ENCODE measurements at places on chromosomes 5 and 9.

GRCh38 chr5:172594867-172595466, 46.1 kb upstream of the NEURL1B start:
- DNase-seq: no peak

DNA sequence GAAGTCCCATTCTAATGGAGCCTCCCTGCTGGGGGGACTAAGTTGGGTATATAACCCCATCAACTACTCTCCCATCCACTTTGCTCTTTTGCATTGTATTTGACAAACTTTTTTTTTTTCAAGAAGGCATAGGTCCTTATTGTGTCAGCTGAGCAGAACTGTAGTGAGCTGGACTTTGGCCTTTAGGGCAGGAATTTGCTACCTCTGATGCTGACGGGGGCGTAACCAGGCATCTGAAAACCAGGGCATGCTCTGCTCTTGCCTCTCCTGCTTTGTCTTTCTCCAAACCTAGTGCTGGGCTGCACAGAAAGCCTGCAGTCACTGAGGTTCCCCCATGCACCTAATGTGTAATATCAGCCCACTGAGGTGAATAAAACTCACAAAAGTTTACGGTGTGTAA, 49.0 kb downstream of the MSX2 start:
- no peak for DNase-seq

- DNase-seq: peak; percentile 49
Observed at GRCh38 chr9:22446950-22447617, 460 bp downstream of the DMRTA1 start.

GRCh38 chr5:73672132-73672531, 46.1 kb downstream of the ARHGEF28 start:
- DNase-seq: peak; percentile 71

- DNase-seq: no peak
Observed at GRCh38 chr9:4815381-4815956, 22.7 kb downstream of the RCL1 start.

DNA sequence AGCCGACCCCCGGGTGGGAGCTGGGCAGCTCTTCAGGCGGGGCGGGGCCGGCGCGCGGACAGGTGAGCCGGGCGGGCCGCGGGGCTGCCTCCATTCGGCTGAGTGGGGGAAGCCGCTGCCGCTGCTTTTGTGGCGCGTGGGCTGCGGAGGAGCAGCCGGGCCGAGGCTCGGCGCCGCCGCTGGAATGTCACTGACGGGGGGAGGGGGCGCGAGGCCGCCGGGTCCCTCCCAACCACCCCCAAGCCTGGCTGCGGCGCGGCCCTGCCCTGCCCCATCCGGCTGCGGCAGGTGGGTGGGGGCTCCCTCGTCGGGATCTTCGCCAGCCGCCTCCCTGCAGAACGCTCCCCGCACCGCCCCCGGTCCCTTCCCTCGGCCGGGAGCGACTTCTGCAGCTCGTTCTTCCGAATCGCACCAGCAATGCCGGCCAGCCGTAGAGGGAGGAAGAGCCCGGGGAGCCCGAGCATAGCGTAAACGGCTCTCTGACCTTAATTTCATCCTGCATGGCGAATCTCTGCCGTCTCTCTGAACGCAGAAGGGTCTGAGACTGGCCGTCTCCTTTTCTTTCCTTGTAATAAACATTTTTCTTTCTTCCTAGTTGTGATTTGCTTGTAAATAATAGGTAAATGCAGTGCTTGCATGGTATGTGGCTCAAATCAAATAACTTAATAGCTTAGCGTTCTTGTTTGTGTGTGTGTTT, 505 bp downstream of the SPTAN1 start:
- DNase-seq: peak; percentile 37

GRCh38 chr5:111349429-111349828, 125.2 kb downstream of the CAMK4 start:
- no peak for DNase-seq

- no peak for DNase-seq
Observed at GRCh38 chr5:28984639-28985038, 1946.3 kb upstream of the CDH9 start.

GRCh38 chr9:99266255-99267023, 44.4 kb downstream of the SEC61B start:
- peak; percentile 85 for DNase-seq

DNA sequence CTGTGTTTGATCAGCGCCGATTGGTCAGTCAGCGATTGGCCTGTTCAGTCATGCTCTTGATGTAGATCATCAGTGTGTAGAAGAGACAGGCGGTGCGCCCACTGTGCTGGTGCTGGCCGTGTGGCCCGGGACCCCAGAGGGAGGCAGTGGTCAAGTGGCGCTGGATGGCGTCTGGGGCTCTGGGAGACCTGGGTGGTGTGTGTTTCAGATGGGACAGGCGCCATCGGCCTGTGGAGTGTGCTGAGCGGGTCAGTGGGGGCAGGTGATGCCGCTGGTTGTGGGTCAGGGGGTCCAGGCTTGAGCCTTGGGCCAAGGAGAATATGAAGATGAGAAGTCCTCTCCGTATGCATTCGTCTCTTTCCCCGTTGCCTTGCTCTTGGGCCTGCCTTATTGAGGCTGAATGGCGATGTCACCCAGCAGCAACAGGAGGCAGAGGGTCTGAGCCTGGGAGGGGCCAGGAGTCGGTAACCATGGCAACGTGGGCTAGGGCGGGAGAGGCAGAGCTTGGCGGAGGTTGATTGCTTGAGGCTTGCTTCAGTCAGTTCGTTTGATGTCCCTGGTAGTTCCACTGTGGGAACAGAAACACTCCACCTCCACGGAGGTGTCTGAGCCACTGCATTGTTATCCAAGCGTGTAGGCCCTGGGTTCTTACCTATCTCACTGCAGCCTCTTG, 117.8 kb upstream of the CACNA1B start:
- DNase-seq: peak; percentile 9

DNA sequence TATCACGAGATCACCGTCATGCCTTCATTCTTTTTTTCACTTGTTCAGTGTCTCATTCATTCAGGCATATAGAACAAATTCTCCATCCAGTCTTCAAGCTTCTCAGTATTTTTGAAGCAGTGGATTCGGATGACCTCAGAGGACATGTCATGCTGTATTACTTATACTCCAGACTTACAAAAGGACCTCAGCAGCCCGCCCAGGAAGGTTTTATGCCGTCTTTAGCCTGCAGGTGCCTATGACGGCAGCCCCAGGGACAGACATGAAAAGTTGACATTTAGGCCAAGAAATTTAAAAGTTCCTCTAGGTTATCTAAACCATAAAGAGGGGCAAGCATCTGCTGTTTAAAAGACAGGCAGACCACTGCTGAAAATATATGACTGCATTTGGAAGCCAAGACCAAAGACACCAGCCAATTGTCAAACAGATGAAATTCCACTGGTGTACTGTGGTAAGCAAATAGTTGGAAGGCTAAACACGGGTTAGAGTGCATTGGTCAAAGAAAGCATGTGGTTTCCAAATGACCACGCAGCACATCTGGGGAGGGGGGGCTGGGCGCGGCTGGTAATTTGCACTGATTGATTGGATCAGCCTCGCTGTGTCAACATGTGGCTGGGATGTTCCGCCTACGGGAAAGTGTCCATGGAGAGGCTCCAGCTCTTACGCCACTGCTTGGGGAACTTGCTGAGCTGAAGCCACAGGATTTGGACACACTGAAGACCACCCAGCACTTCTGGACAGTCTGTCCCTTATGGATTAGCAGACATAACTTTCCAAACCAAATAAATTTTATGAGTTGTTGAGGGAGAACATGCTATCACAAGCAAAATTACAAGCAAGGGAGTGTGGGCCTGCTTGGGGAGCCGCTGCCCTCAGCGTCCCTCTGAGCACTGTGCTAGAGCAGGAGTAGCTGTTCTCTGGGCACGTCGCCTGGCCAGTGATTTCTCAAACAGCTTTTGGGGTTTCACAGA, 173.6 kb downstream of the FANCC start:
- DNase-seq: no peak

DNA sequence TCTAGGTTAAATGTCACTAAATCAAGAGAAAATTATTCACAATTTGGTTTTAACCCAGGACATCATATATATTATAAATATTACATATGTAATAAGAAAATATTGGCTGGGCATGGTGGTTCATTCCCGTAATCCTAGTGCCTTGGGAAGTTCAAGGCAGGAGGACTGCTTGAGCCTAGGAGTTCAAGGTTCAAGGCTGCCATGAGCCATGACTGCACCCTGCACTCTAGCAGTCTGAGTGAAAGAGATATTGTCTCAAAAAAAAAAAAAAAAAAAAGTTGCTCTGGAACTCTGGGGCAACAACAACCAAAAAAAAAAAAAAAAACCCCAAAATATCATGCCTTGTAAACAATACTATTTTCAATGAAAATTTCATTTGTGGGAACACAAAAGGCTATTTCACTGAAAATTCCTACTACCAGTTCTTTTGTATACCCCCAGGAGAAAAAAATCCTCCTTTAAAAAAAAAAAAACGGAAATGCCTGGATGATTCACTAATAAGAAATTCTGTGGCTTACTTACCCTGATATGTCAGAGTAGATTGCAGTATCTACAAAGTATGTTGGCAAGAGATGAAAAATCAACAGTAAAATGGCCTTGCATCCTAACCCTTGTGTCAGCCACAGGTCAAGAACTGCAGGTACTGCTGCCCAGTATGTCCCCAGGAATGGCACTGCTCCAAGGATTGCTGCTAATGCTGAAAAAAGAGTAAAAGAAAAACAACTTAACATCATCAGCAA, 22.6 kb upstream of the CTNNAL1 start:
- DNase-seq: no peak

DNA sequence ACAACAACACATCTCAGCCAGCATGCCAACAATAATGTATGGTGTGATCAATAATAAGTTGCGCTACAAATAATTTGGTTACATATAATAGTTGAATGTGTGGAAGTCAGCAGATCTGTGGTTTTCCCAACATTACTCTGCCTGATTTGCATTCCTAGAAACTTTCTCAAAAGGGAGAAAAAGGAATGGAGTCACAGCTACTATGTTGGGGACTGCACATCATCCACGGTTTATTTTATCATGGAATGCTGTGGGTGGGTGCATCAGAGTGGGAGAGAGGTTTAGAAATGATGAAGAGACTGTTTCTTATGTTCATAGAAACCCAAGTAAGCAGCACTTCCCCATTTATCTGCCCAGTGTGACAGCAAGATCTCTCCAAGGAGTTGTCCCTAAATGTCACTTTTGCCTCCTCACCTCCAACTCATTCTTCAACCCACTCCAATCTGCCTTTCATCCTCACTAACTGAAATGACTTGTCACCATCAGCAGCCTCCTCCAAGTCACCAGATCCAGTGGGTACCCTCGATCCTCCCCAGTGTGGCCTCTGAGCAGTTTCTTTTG, 2.8 kb upstream of the SPOCK1 start:
- no peak for DNase-seq

DNA sequence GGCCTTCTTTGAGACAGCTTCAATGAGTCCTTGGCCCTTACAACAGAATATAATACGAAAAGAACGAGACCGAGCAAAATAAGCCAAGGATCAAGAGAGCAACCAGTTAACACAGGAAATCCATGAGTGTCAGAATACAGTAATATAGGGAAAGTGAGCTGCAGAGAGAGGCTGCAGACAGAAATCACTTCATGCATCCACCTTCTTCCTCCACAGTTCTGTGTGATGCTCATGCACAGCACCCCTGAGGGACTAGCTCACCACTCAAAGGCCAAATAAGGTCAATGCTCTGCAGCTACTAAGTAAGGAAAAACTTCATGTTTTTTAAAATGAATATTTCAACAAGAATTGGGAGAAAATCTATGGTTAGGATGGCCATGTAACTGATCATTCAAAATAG, 257.1 kb downstream of the MCTP1 start:
- no peak for DNase-seq

DNA sequence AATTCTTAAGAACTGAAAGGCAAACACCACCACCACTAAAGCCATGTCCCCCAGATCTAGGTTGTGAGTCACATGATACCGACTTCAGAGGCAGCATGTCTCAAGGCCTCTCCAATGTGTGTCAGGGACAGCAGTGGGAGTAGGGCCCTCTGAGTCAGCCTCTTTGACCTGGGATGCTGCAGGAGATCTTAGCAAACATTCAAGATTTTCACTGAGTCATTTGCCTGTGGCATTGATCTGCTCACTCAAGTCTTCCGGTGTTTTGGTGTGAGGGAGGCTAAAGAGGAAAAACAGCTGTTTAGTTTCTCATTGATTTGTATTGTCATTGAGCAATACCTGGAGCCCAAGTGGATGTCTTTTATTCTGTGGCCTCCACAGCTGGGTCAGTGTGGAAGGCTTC, 36.1 kb downstream of the TMC1 start:
- DNase-seq: no peak

GRCh38 chr5:175493260-175493659, 14.9 kb downstream of the SFXN1 start:
- no peak for DNase-seq

- peak; percentile 3 for DNase-seq
Observed at GRCh38 chr5:159448-160172, 31.7 kb upstream of the LRRC14B start.

GRCh38 chr9:114574438-114574837, 13.1 kb upstream of the ATP6V1G1 start:
- DNase-seq: peak; percentile 50

DNA sequence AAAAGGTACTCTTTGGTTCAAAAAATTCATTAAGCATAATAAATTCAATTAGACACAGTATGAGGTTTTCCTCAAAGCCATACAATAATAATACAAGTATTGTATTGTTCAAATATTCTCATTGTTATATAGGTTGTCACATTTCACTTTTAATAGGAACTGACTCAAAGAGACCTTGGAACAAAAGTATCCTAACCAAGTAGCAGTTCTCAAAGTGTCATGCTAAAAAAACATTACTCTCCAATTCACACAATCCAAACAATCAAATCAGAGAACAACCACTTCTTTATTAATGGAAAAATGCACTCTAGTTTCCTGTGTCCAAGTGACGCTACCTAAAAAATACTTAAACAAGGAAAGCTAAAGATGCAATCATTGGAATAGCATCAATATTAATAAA, 115.4 kb downstream of the DENND1A start:
- no peak for DNase-seq

DNA sequence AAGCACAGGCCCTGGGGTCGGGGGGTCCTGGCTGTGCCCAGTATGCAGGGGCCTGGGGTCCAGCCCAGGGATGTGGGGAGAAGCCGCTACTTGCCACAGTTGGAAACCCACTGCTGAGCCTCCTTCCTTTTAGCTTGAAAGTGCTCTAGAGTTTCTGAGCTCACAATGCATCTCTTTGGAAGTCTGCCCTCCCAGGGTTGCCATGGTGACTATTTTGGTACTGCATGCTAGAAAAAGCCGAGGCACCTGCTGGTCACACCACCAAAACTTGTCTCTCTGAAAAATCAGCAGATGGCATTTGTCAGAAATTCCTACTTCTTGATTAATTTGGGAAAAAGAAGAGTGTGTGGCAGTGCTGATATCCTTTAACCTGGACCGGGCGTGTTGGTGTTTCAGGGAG, 151.8 kb downstream of the SEC61B start:
- DNase-seq: no peak

- no peak for DNase-seq
Observed at GRCh38 chr5:68504306-68504705, 288.8 kb downstream of the PIK3R1 start.

All from hematopoietic multipotent progenitor cell treated with erythropoietin and hydrocortisone succinate and interleukin-3 and kit ligand, for 6 days (in vitro differentiated cells).